Cortex of kidney (tissue), 1 donor: ENCODE measurements at places on chromosomes 6 and 20.

- no peak for DNase-seq
These were observed 7.2 kb upstream of the CTAGE9 start for GRCh38 chr6:131717836-131718542.

GRCh38 chr6:29845405-29846006 is 17.9 kb downstream of the HLA-G start:
- no peak for DNase-seq

- no peak for DNase-seq
These were observed 75.7 kb upstream of the OPRM1 start for GRCh38 chr6:153963352-153963751.

DNA sequence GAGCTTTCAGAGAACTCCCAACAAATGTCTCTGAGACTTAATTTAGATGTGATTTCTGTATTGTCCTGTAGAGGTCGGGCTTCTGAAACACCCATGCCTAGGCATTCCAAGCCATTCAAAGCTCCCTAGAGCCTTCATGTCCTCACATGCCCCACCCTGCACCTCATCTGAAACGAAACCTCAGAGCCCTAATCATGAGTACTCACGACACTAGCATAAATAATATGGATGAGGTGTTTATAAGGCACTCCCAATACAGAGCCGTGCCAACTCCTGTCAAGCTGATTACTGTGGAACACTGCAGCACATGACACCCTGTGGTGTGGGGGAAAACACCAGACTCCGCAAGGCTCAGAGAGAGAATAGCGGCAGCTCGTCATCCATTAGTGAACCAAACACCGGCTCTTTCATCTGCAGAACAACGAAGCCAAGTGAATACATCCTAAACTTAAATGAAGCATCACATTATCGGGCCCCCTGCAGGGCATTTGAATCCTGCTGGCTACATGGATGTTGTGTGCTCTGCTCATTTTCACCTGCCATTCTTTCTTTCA is 83.8 kb downstream of the FNDC1 start:
- no peak for DNase-seq
